NCI-H1092 treated with DMSO at 0.1 percent for 48 hours (cell line): ENCODE measurements at places on chromosomes 6 and 20.
A peak's percentile ranks its signal among the peaks of the same experiment; 100 is the strongest.

GRCh38 chr6:90369024-90369519 is 72.4 kb upstream of the BACH2 start:
- DNase-seq: no peak

DNA sequence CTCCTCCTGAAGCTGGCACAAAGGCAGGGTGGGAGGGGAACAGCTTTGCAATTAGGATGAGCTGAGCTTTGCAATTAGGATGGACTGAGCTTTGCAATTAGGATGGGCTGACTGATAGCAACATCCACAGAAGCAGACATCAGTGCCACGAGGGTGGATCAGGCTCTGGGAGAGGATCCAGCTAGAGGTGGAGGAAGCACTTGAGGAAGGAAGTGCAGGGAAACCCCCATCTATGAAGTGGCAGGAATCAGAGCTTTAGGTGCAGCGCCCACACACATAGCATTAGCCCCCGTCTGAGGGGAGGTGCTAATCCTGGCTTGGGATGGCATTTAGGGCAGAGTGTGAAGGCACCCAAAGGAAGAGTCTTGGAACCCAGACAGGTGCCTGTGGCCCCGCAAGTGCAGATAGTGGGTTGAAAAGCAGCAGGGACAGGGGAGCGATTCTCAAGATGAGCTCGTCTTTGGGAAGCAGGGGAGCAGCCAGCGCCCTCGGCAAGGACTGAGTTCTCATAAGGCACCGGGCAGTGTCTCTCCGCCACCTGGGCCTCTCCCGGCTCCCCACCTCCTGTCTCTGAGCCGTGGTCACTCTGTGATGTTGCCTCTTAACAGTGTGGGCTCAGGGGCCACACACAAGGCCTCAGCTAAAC is 12.0 kb upstream of the THBS2 start:
- no peak for DNase-seq

DNA sequence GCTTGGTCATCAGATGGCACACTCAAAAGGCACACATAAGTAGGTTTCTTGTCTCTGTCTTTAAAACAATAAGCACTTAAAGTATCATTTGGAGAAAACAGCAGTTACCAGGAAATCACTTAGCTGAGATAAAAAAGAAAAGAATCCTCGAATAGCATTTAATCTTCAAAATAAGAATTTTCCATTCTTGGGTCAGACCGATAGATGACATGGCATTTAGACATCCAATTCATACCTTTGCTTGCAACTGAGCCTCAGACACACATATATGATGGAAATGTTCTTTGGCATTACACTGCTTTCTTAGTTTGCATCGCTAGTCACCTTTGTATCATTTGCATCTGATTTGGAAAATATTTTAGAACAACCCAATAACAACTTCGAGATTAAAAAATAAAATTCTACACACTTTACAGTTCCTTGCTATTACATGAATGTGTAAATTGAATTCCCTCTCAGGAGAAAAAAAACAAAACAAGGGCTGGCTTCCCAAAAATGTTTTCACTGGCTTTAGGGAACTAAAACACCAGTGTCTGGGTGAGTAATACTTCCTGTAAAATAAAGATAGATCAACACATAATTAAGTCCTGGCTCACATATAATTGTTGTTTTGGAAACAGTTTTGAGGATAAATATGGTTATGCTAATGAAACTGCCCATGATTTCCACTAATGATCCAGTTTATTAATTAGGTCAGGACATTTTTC is 1.3 kb upstream of the RNF217 start:
- no peak for DNase-seq

DNA sequence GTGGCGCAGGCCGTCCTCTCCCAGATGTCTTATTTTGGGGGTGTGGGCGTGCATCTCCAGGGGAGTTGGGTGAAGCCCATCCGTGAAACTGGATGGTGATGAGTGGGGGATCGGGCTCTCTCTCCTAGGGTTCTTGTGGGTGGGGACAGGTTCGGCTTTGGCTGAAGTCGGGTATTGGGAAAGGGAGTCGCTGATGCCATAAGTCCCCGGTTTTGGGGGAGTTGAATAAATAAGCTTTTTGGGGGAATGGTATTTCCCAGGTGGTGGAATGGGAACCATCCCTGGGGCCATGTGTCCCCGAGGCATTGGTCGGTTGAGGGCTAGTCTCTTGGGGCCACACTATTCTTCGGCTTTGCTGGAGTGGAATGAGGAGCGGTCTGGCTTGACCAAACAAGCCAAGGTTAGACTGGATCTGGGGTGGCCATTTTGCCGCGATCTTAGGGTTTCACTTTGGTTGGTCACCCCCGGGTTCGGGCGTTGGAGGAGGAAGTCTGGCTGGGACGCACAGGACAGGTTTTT is 481 bp downstream of the ZNF133 start:
- peak; percentile 4 for DNase-seq

DNA sequence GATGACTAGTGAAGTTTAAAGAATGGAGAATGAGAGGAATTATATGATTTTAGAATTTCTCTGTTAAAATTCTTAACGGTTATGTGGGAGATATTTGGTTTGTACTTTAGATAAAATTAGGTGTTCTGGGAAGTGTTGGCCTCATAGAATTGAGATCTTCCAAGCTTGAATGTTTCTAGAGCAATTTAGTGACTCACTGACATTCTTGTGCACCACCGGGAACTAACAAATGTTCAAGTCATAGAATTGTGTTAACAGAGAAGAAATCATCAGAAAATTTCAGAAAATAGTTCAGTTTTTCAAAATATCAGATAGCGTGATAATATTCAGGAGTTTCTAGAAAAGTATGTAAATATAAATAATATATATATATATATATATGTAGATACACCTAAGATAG is 67.9 kb upstream of the BMP5 start:
- DNase-seq: no peak
